ENCODE measurements at places on chromosomes 16 and 17.

GRCh38 chr17:55561973-55562495 is 50.8 kb upstream of the SMIM36 start:
- no peak for DNase-seq

DNA sequence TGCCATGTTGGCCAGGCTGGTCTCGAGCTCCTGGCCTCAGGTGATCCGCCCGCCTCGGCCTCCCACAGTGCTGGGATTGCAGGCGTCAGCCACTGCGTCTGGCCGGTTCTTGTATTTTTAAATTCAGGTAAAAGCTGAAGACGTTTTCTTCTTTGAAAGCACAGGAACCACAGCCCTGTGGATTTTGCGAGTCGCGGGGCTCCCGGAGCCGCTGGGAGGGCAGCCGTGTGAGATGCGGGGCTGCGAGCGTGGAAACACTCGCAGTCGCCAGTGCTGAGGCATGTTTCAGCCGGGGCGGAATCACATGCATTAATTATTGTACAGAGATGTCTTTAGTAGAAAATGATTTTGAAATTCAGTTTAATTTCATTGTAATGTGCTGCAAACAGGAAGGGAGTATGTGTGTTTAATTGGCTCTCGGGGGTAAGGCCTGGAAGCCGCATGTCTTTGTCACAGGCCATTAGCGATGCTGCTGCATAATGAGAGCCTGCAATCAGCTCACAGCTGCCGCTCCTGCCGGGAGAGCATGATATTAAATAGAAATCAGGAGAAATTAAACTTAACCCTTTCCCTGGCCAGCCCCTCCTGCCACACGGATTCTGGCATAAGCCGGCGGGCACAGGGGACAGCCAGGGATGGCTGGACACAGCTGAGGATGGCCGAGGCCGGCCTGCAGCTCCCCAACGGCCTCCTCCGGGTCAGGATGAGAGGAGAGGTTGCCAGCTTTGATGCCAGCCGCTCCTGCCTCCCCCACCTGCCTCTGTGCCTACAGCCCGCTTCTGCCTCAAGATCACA is 35.4 kb upstream of the CDH15 start:
- DNase-seq = no peak

- DNase-seq = no peak
Observed at GRCh38 chr17:73564843-73565242, 79.4 kb downstream of the SDK2 start.

GRCh38 chr16:73298562-73298961 is 250.6 kb upstream of the ZFHX3 start:
- no peak for DNase-seq

- DNase-seq = no peak
Observed at GRCh38 chr17:4747847-4748246, 8.1 kb upstream of the CXCL16 start.
